ENCODE measurements at places on chromosomes 2 and 18. TPM values are rescaled to one million over a fixed set of nuclear protein-coding genes. Genes with fewer than 3 reads are reported as not detected.

DNA sequence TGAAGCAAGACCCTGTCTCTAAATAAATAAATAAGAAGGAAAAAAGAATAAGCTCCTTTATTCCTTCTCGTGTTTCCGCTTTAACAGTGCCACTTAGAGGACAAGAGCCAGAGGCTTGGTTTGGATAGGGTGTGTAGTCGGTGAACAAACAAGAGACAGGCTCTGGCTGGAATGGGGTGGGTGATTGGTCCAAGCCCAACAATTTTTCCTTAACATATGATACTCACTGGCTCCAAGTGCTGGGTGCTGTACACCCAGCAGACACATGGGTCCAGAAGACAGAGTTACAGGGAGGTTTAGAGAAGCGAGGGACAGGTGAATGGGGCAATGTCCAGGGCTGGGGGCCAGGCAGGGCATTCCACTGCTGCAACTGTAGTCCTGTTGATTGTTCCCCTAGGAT lies 77.8 kb downstream of the NCAPH start:
- DNase-seq: peak; percentile 36
- no peaks in the 10 kb centered on the region for H3K4me1 ChIP-seq
- no peaks in the 10 kb centered on the region for H3K36me3 ChIP-seq
- peaks cover 8% of the 10 kb centered on the region for H3K27me3 ChIP-seq

GRCh38 chr2:127388423-127389164 lies 819 bp upstream of the MAP3K2 start:
- peak overlapping the region; percentile 36 for H3K27ac ChIP-seq
- H3K4me1 ChIP-seq: no peaks in the 10 kb centered on the region
- H3K4me3 ChIP-seq: peak overlapping the region; percentile 34
- no peak for DNase-seq
- H3K36me3 ChIP-seq: no peaks in the 10 kb centered on the region
- H3K27me3 ChIP-seq: no peaks in the 10 kb centered on the region

DNA sequence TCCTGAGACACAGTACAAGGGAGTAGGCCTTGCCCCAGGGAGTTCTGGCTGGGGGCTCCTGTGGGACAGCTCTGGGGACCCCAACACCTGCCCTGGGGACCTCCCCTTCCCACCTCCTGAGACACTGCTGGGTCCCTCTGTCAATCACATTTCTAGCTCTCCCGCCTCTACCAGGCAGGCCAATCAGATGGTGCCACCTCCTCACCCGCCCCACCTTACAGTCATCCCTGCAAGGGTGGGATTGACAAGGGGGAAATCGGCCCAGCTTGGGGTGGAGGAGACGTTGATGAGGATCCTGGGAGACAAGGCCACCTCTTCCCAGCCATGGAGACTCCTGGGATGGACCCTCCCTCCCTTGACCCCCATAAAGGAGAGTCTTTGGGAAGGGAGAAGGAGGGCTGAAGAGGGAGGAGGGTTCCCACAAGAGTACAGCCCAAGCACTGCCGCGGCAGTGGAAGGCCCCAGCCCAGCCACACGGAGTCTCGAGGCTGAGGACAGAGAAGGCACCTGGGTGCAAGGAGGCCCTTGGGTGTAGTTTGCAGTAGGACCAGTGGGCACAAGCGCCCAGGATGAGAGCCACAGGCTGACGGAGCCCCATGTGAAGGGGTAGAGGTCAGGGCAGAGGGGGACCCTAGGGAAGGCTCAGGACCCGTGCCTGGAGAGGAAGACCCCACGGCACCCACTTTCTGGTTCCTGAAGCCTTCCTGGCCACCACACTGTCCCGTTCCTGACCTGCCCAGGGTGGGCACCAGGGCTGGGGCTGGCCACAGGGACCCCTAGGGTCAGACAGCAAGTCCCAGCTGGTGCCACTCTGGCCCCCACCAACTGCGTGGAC lies 109.9 kb upstream of the OTOS start:
- no peak overlapping the region for H3K4me3 ChIP-seq
- H3K27me3 ChIP-seq: peaks cover under 1% of the 10 kb centered on the region
- H3K36me3 ChIP-seq: no peaks in the 10 kb centered on the region

- no peak overlapping the region for H3K27ac ChIP-seq
- DNase-seq: no peak
- H3K27me3 ChIP-seq: peaks cover 20% of the 10 kb centered on the region
- no peak overlapping the region for H3K4me3 ChIP-seq
- no peaks in the 10 kb centered on the region for H3K4me1 ChIP-seq
Observed at GRCh38 chr2:100110614-100111000, 31.8 kb downstream of the AFF3 start.

- H3K27me3 ChIP-seq: no peaks in the 10 kb centered on the region
- H3K4me1 ChIP-seq: no peaks in the 10 kb centered on the region
- H3K4me3 ChIP-seq: no peak overlapping the region
Observed at GRCh38 chr2:110655701-110656100, 22.2 kb downstream of the BUB1 start.

DNA sequence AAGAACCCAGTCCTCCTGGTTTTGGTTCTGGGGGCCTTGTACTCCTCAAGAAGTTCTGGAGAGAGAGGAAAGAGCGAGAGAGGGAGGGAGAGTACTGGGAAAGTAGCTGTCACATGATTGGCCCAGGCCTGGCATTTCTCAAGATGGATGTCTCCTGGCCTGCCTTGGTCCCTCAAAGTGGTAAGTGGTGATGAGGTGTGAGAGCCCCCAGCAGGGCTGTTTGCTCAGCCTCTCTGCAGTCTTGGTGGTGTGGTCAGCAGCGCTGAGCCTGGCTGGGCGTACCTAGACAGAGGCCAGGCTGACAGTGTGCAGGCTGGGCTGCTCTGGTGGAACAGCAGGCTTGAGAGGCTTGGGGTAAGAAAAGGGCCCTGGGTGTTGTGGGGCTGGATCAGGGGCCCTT lies 2.5 kb downstream of the SPEG start:
- H3K4me3 ChIP-seq: no peak overlapping the region
- H3K36me3 ChIP-seq: no peaks in the 10 kb centered on the region
- H3K27ac ChIP-seq: no peak overlapping the region
- H3K27me3 ChIP-seq: peaks cover 14% of the 10 kb centered on the region

- no peak overlapping the region for H3K27ac ChIP-seq
- no peak overlapping the region for H3K4me3 ChIP-seq
- no peaks in the 10 kb centered on the region for H3K27me3 ChIP-seq
- DNase-seq: no peak
- no peaks in the 10 kb centered on the region for H3K4me1 ChIP-seq
Observed at GRCh38 chr18:31206071-31206470, 43.4 kb upstream of the DSC1 start.

DNA sequence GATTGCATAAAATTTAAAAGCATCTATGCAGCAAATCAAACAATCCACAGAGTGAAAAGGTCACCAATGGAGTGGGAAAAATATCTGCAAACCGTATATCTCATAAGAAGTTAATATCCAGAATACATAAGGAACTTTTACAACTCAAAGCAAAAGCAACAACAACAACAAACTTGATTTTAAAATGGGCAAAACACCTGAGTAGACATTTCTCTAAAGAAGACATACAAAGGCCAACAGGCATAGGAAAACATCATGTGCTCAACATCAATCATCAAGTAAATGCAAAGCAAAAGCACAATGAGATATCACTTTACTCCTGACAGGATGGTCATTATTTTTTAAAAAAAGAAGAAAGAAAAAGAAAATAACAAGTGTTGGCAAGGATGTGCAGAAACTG lies 38.1 kb downstream of the TMEM247 start:
- H3K4me1 ChIP-seq: peaks cover 12% of the 10 kb centered on the region
- H3K36me3 ChIP-seq: no peaks in the 10 kb centered on the region
- H3K4me3 ChIP-seq: no peak overlapping the region
- DNase-seq: no peak

GRCh38 chr2:144052083-144052482 lies 467.8 kb downstream of the ZEB2 start:
- no peaks in the 10 kb centered on the region for H3K27me3 ChIP-seq
- no peak overlapping the region for H3K4me3 ChIP-seq
- H3K4me1 ChIP-seq: no peaks in the 10 kb centered on the region
- H3K27ac ChIP-seq: no peak overlapping the region
- no peaks in the 10 kb centered on the region for H3K36me3 ChIP-seq
- DNase-seq: peak; percentile 17

GRCh38 chr2:160210599-160211138 lies 10.6 kb upstream of the ITGB6 start:
- DNase-seq: peak; percentile 46
- no peak overlapping the region for H3K4me3 ChIP-seq
- H3K36me3 ChIP-seq: no peaks in the 10 kb centered on the region
- H3K27me3 ChIP-seq: no peaks in the 10 kb centered on the region
- H3K4me1 ChIP-seq: peaks cover 33% of the 10 kb centered on the region

- H3K4me1 ChIP-seq: no peaks in the 10 kb centered on the region
- no peak overlapping the region for H3K27ac ChIP-seq
- no peaks in the 10 kb centered on the region for H3K27me3 ChIP-seq
- no peaks in the 10 kb centered on the region for H3K36me3 ChIP-seq
- peak; percentile 86 for DNase-seq
Observed at GRCh38 chr2:100234141-100234540, 88.2 kb downstream of the LONRF2 start.

DNA sequence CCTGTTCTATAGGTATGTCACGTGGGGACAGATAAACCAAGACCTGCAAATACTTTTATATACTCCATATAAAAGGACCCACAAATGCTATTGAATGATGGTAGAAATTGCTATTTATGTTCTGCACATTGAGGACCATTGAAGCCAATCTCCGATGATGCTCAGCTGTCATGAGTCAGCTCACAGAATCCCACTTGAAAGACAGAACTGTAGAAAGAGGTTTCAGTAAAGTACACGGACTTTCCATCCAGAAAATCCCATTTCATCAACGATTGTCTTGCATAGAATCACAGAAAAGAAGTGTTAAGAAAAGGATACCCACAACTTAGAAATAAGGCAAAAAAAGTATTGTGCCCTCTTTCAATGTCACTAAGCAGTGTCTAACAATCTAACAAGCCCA lies 169.0 kb upstream of the COPS8 start:
- H3K36me3 ChIP-seq: no peaks in the 10 kb centered on the region
- H3K27ac ChIP-seq: no peak overlapping the region
- H3K27me3 ChIP-seq: no peaks in the 10 kb centered on the region
- DNase-seq: no peak
- no peaks in the 10 kb centered on the region for H3K4me1 ChIP-seq
- H3K4me3 ChIP-seq: no peak overlapping the region

DNA sequence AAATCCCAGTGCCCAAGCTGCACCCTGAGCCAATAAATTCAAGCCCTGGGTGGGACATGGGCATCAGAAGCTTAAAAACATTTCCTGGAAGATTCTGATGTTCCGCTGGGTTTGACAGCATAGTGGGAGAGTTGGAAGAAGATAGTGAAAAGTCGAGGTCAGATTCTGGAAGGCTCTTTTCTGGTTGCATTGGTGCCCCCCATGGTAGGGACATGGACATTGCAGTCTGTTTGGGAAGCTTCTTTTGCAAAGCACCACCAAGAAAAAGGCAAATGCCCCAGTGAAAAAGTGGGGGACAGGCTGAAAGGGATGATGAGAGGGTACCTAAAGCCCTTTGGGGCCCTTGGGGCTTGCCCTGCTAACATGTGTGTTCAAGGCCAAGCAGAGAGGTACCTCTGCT lies 21.0 kb downstream of the MERTK start:
- peaks cover 14% of the 10 kb centered on the region for H3K27me3 ChIP-seq
- no peak overlapping the region for H3K27ac ChIP-seq
- no peak for DNase-seq
- H3K4me1 ChIP-seq: peaks cover 7% of the 10 kb centered on the region
- H3K36me3 ChIP-seq: no peaks in the 10 kb centered on the region

OSBPL6 gene
- total RNA-seq: 2.1 TPM

ZSWIM2 gene
- total RNA-seq: under 0.01 TPM

KIAA2012 gene
- under 0.01 TPM for total RNA-seq

DAPL1 gene
- not detected for total RNA-seq

PSD4 gene
- total RNA-seq: 6.1 TPM

EVA1A gene
- total RNA-seq: 16.2 TPM

DSG1 gene
- total RNA-seq: not detected

CWC22 gene
- 22.5 TPM for total RNA-seq

NEB gene
- total RNA-seq: 0.26 TPM

GALNT3 gene
- total RNA-seq: 0.66 TPM

PAPOLG gene
- 11.2 TPM for total RNA-seq
